ENCODE measurements at places on chromosomes 16 and 17. TPM values are rescaled to one million over a fixed set of nuclear protein-coding genes. Genes with fewer than 3 reads are reported as not detected.

GRCh38 chr17:45261577-45262515 lies at the start of gene SPATA32:
Gene SPATA32, minus strand, starts transcription at chr17:45262094. Its CDS starts 78 bp downstream, at chr17:45262016.
- DNase-seq: peak; percentile 74

GRCh38 chr16:66569827-66570405 lies 3.7 kb downstream of the CMTM1 start:
- DNase-seq: no peak

DNA sequence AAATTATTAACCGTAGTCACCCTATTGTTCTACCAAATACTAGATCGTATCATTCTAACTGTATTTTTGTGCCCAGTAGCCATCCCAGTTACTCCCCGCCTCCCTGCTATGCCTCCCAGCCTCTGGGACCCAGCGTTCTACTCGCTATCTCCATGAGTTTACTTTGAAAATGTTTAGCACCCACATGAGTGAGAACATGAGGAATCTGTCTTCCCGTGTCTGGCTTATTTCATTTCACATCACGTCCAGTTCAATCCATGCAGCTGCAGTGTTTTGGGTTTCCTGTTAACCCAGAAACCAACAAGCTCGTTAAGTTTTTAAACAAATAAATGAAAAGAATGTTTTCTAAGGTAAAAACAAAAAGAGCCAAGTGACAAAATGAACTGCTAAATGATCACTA lies 82.1 kb downstream of the VPS53 start:
- DNase-seq: no peak

DNA sequence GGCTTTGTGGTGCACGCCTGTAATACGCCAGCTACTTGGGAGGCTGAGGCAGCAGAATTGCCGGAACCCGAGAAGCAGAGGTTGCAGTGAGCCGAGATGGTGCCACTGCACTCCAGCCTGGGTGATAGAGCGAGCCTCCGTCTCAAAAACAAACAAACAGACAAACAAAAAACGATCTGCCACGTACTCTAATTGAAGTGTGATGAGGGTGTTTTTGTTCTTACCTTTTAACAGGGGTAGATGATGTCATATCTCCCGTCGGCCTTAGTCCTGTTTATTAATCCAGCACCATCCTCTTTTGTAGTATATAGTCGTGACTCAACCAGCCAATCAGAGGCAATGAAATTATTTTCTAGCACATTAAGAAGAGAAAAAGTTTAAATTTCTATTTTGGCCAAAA lies 58.5 kb downstream of the IQCK start:
- DNase-seq: no peak

DNA sequence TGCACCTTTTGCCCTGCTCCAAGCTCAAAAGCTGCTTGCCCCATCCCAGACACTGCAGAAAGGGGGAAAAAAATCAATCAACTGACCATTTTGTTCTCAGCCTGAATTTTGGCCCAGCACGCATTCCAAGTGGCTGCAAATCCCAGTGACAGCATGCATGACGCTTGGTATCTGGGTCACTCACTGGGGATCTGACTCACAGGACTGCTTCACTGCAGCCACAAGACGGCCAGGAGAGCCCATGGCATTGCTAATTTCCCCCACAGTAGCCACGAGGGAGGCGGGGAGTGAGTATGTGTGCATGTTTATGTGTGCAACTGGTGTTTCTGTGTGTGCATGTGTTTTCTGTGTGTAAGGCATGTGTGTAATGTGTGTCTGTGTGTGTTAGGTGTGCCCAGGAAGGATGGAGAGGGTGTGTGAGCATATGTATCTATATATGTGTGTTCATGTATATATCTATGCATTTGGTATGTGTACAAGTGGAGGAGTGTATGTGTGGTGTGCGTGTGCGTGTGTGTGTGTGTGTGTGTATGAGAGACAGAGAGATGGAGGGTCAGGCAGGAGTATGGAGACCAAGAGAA lies 33.8 kb downstream of the SDK2 start:
- no peak for DNase-seq

DNA sequence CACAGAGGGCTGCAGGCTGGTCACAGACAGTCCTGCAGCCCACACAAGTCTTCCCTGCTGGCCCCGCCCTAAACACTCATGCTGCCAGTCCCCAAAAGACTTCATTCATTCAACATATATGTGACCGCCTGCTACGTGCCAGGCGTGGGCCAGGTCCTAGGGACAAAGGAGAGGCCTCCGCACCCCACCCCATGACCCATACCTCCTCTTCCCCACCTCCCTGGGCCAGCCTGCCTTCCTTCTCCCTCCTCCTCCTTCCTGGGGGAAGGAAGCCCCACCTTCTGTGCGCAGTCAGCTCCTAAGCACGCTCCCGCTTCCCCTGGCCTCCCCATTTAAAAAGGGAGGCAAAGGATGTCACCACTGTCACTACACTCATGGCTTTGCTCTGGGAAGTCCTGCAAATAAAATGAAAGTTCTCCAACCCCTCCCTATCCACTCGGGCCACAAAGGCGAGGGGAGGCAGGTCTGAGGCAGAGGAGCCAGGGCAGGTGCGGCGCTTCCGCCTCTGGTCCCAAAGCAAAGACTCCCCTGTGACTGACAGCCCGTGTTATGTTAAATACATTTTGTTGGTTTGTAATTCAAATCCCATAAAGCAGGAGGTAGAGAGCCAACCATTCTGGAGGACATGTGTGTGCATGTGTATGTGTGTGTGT lies 9.0 kb downstream of the DNAAF8 start:
- peak; percentile 58 for DNase-seq

DNA sequence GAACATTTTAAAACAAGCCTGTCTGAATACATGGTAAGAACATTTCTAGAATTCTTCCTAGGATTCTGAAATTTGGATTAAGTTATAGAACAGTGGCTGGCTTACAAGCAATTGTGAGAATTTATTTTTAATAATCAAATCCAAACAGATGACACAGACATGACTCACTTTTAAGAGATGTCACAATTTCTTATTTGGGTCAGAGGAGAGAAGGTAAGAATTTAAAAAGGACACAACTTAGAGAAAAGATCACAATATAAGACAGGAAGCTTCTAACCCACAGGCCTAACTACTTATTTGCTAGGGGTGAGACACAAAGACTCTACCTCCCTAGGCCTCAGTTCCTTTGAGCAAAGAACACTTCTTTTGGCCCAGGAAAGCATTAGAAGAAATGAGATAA lies 32.7 kb downstream of the ZZEF1 start:
- no peak for DNase-seq

DNA sequence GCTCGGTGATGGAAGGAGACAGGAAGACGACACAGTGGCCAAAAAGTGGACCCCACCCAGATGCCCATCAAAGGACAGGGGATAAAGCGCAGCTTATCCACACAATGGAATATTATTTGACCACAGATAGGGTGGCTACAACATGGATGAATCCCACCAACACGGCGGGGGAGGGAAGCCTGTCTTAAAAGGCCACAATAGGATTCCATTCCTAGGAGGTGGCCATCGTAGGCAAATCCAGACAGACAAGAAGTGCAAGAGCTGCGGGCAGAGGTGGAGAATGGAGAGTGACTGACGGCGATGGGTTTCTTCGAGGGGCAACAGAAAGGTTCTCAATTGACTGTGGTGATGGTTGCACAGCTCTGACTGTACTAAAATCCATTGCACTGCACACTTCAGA lies 16.0 kb downstream of the SLC38A8 start:
- DNase-seq: no peak

The GPR139 gene
- total RNA-seq: not detected

The CCL17 gene
- not detected for total RNA-seq

The FNDC8 gene
- total RNA-seq: not detected

The ST6GALNAC2 gene
- 6.3 TPM for total RNA-seq
